ENCODE measurements at places on chromosomes 1 and 21.

DNA sequence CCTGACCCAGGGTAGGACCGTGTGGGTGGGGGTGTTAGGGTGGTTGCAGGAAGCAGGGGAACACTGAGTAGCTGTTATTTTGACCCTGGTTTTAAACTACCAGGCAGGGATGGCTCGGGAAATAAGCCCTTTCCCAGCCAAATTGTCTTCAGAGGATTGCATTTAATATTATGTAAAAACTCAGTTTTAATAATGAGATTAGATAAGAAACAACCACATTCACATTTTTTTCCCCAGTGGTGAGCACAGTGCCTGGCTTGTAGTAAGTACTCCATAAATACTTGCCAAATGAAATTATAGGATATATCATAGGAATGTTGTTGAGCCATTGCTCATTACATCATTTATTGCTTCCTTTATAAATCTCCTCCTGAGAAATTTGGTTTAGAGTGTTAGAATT is 3.1 kb upstream of the ACP6 start:
- DNase-seq, result no peak

GRCh38 chr1:61318319-61319125 is 236.2 kb downstream of the NFIA start:
- peak; percentile 28 for DNase-seq

DNA sequence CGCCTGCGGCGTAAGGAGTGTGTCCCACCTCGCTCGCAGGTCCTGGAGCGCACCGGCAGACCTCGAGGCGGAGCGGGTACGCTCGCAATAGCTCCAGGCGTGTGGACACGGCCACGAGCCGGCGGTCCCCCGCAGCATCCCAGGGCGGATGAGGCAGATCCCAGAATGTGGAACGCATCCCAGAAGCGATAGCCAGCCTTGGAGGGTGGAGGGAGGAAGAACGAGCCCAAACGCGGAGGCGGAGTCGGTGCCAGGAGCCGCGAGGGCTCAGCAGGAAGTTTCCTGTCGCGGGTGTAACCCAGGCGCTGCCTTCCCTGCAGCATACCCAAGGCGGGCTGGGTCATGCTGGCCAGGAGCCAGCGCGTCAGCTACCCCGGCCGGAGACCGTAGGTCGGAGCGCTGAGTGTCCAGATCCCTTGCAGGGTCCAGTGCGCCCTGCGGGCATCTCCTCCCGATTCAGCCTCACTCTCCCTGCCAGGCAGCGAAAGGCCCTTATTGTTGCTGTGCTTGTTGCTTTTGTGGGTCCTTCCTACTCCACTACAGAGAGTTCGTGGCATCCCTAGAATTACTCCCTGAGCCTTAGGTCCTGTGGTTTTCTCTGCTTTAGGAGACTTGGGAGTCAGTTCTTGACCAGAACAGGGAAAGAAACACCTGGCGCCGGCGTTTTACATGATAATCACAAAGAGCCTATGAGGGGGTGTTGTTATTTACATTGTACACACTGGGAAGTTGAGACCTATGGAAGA is 27.7 kb downstream of the STYXL2 start:
- DNase-seq, result no peak

GRCh38 chr1:44417351-44418021 is 12.4 kb downstream of the RNF220 start:
- DNase-seq, result no peak

DNA sequence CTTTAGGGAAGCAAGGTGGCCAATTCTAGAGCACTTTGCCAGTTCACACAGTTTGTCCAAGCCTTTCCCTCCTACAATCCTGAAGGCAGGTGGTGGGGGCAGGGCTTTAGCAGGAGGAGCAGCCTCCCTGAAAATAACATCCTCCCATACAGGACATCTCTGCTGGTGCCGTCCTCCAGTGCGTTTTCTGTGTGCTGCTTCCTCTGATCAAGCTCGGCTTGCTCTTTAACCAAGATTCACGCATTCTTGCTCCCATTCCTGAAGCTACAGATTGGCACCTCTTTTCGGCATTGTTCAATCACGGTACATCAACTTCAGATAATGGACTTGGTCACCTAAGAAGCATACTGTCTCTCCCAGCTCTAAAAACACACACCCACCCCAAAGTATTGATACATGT is 7.5 kb upstream of the DPT start:
- DNase-seq, result no peak

GRCh38 chr1:152440635-152441471 is 26.8 kb upstream of the CRNN start:
- DNase-seq, result peak; percentile 34
